ENCODE measurements at places on chromosomes 4 and X. TPM values are rescaled to one million over a fixed set of nuclear protein-coding genes. Genes with fewer than 3 reads are reported as not detected.

Gene TNMD
- 1.3 TPM for total RNA-seq

Gene SHROOM4
- 13.6 TPM for total RNA-seq

Gene USP26
- total RNA-seq: not detected

Gene TRIM60
- not detected for total RNA-seq

Gene LRP2BP
- total RNA-seq: 0.79 TPM

Gene SHISA3
- total RNA-seq: 15.5 TPM

Gene UGT2B11
- not detected for total RNA-seq

Gene TMPRSS11A
- total RNA-seq: not detected

Gene PABPC1L2B
- not detected for total RNA-seq

Gene CTPS2
- total RNA-seq: 4.8 TPM

Gene ITGB1BP2
- total RNA-seq: 172 TPM

GRCh38 chrX:22351966-22352365 is 79.3 kb downstream of the CBLL2 start:
- no peak for DNase-seq

DNA sequence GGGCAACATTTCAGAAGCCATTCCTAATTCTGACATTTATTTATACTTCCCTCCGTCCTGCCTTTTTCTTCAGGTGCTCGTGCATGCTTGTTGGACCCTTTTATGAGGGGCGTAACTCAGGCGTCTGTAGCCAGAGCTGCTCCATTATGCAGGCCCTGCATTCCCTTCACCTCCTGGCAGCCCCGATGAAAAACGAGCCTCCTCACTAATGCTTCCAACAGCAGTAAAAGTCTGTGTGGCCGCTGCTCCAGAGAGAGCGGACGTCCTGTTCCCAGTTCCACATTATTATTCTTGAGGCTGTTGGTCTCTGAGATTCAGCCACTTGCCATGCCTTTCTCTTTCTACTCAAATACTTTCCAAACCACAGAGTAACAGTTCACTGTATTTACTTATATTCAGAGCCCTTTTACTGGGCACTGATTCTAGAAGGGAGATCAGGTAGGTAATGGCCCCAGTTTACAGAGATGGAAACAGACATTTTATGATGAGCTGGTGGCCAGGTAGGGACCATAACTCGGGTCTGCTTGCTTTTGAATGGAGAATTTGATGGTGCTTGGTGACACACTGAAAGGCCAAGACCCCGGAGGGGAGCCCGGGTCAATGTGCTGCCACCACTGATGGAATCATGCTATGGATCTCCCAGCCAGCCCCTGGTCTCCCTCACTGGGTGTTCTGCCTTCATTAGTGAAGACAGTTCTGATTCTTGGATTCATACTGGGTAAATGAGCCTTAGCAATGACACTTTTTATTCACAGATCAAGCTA is 101.0 kb downstream of the GATB start:
- DNase-seq: no peak

GRCh38 chrX:10833299-10834169 is 213.1 kb upstream of the MID1 start:
- no peak for DNase-seq

GRCh38 chr4:175351473-175351872 is 433.3 kb downstream of the ADAM29 start:
- DNase-seq: no peak

DNA sequence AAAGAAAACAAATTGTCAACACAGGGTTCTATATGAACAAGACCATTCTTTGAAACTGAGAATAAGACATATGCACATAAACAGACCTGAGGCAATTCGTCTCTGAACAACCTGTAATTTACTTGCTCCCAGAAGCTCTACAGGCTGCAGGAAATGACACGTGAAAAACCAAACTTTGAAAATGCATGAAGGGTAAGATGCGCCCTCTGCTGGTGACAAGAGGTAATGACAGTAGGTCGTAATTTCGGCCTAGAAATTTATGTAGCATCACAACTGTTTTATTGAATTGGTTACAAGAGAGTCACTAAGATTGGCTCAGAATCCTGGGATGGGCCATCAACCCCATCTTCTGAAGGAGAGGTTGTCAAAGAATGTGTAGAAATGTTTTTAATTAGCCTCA is 276.5 kb downstream of the PPP4R3C start:
- no peak for DNase-seq

- DNase-seq: no peak
These were observed 47.2 kb upstream of the RBPJ start for GRCh38 chr4:26273616-26273980.

- no peak for DNase-seq
These were observed 103.6 kb upstream of the BCOR start for GRCh38 chrX:40201329-40201885.

GRCh38 chr4:78119698-78120097 is 62.6 kb downstream of the FRAS1 start:
- DNase-seq: no peak

GRCh38 chrX:136076942-136077341 is 70.4 kb upstream of the FHL1 start:
- no peak for DNase-seq

DNA sequence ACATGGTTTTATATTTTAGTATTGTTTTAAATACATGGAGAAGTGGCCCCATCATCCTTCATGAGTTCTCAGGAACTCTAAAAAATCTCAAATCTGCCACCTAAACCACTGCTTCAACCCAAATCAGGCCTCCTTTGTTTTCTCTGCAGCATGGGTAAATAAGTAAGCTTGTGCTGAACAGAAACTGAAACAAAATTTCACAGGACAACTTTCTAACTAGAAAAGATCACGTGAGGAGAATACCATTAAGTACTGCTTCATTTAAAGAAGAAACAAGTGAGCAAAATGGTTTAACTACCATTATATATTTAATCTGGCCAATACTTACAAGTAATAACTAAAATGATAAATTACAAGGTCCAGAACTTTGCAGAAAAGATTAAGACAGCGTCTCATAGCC is 2.5 kb downstream of the ARAP2 start:
- DNase-seq: no peak

DNA sequence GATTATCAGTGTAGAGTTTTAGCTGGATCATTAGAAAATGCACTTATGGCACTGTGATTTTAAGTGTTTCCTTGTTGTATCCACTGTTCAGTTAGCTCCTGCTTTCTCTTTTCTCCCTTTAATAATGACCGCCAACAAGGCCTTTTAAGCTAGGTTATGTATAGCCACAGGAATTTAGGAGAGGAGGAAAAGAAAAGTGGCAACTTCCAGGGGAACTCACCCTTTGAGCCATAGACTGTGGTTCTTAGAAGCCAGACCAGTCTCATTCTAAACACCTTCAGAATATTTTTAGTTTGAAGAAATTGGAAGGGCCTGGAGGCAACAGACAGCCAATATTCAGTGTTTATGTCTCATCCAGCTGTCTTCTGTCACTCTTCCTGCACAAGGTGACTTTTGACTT is 6.1 kb downstream of the FGF2 start:
- no peak for DNase-seq

- DNase-seq: no peak
These were observed 80.1 kb downstream of the RAP1GDS1 start for GRCh38 chr4:98341309-98341708.

DNA sequence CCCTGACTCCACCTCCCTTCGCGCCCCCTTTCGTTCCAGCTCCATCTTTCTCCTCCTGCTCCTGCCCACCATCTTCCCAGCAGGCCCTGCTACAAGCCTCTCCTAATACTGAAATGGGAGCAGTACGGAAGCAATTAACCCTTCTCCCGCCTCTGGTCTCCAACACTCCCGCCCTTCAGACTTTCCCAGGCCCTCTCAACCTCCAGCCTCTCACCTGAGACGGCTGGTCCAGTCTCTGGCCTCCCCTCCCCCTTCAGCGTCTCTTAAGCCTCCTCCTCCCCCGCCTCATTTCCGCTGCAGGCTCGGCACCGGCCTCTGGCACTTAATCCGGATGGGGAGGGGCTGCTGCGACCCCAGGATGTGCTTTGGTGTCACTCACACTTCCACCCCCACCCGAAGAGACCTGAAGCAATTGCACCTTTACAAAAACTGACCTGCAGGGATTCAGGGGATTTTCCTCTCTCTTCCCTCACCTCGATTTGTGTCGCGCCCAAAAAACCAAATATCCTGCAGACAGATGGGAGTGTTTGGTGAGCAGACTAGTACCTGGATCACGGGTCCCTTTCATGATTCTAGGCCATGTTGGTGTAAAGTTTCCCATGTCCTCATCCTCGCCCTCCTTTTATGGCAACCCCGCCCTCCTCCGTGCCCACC is 657 bp downstream of the TCEAL8 start:
- no peak for DNase-seq

DNA sequence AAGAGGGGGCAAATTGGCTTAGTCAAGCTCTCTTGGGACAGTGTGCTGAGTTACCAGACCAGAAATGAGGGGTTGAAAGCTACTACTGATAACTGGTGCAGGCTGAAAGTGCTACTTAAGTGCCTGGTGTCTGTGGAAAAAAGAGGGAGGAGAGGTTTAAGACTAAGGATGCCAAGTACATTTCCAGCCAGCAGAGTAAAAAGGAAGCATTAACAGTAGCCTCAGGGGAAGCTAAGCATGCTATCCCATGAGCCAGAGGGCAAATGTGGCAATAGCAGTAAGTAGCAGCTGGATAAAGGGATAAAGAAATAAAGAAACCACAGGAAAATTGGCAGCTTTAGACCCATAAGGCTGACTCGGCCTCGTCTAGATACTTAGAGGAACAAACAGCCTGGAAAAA is 196.3 kb upstream of the MAB21L2 start:
- no peak for DNase-seq

DNA sequence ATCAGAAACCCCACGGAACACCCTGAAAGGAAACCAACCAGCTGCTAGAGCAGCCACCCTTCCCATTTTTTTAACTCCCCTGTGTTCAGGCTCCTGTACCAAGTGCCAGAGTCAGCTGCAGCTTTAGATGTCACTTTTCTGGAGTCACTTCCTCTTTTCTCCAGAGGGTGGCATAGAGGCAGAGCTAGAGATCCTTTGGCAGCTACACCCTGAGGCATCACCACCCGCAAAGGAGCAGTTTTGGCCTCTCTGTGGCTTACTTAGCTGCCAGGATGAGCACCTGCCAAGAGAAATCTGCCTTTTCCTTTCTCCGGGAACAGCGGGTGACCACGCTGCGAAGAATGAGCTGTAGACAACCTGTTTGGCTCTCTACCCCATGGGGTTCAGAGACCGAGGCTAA is 58.0 kb upstream of the CHRDL1 start:
- DNase-seq: no peak

- DNase-seq: no peak
These were observed 121.2 kb upstream of the NAP1L5 start for GRCh38 chr4:88818631-88819470.

- DNase-seq: no peak
These were observed 16.0 kb upstream of the HPGD start for GRCh38 chr4:174538123-174538875.

DNA sequence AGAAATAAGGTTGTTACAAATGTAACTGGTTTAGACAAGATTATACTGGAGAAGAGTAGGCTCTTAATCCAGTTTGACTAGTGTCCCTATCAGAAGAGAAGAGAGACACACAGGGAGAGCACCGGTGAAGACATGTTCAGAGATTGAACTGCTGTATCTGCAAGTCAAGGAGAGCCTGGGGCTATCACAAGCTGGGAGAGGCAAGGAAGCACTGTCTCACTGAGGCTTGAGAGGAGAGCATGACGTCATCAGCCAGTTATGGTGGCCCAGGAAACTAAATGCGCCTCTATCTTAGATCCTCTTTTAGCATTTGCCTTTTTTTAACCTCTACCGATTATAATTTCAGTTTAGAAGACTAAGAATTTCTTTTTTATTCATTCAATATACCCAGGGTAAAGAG is 583.4 kb downstream of the TRAM1L1 start:
- DNase-seq: no peak

- DNase-seq: peak; percentile 59
These were observed 35.3 kb upstream of the WAS start for GRCh38 chrX:48648336-48648751.

DNA sequence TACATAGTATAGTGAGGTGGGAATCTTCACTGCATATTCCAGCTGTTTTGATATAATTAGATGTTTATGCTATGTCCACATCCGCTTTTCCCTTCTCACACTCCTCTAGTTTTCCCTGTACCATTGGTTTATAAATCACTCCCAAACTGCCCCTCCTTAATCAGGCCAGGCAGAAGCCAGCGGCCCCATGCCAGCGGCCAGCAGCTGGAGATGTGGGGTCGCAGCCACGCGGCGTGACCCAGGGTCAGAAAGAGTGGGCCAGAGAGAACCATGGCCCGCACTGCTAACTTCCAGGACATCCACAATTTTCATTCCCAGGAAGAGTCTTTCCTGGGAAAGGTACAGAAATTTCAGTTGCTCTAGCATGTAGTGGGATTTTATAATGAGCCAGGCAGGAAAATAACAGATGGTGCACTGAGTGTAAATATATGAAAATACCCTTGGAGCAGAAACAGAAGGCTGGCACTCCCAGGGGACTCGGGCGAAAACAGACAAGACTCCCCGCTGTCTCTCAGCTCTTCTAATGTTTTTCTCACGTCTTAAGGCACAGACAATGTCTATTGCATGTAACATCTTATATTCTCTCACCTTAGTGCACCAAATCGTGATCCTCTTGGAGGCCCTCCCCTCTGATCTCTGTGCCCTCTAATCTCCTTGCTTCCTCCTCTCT is 145.9 kb upstream of the ZFP42 start:
- no peak for DNase-seq

DNA sequence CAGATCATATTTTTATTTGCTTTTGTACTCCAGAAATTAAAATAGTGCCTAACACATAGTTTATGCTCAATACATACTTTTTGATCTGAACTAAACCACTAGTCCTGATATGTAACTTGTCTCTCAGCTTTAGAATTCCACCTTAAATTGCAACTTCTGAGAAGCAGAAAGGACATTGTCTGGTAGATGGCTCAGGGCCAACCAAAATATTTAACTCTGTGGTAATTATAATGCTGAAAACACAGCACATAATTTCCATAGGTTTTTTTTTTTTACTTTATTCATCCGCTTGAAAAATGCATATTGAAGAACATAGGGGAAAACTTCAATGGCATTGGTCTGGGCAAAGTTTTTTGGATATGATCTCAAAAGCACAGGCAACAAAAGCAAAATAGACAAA is 59.3 kb downstream of the AREG start:
- no peak for DNase-seq

DNA sequence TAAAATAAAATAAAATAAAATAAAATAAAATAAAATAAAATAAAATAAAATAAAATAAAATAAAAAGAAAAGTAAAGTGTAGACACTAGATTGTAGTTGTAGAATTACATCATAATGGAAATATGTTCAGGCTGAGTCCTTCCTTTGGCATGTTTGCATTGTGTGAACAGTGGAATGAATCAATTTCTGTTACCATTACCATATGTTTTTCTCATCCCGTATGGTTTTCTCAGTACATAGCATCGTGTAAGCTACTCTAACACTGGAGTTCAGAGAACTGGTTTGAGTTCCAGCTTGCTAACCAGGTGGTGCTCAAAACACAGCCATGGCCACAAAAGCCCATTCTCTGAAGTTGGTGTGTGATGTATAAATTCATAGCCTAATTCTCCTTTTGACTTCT is 45.9 kb downstream of the USP11 start:
- DNase-seq: no peak

- DNase-seq: no peak
These were observed 66.9 kb upstream of the PROM1 start for GRCh38 chr4:16150716-16151115.
